ENCODE measurements at places on chromosomes 6 and 20.

DNA sequence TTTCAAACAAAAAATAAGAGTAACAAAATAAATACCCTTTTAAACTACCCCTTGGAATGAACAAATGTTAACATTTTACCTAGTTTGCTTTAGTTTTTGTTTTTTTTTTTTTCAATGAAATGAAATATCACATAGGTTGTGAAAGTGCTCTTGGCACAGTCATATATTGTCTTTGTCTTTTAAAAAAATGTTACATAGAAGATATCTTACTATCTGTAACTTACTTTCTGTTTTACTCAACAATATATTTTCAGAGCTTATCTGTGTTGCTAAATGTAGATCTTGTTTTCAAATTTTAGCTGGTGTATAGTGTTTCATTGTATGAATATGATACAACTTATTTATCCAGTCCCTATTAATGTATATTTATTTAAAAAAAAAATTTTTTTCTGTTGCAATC is 8.6 kb downstream of the CEP57L1 start:
- no peak for DNase-seq

GRCh38 chr20:15257569-15257870 is 920.1 kb upstream of the FLRT3 start:
- DNase-seq, result no peak

DNA sequence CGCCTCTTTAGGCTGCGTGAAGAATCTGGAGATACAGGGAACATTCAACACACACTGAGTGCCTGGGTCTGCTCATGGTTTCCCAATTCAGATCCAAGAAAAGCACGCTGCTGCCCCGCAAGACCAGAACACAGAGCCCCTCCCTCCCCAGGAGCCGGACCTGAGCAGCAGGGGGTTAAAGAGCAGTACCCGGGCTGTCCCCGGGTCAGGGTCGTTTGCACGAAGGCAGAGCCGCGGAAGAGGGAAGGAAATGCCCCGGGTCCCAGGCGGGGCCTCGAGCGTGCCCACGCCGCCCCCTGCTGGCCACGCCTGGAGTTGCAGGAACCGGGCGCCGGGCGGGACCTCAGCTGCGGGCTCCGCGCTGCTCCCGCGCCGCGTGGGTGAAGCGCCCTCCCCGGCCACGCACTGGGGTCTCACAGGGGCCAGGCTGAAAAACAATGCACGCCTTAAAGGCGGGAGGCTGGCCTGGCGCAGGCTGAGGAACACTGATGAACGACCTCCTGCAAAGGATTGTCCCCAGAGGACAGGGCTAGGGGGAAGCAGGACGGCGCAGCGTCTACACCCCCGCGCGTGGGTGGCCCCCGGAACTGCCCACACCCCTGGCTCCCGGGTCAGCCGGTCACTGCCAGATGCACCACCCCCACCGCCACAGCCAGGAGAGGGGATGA is 48.9 kb downstream of the ANKRD60 start:
- no peak for DNase-seq

GRCh38 chr6:93323630-93324029 is 95.7 kb downstream of the EPHA7 start:
- no peak for DNase-seq

DNA sequence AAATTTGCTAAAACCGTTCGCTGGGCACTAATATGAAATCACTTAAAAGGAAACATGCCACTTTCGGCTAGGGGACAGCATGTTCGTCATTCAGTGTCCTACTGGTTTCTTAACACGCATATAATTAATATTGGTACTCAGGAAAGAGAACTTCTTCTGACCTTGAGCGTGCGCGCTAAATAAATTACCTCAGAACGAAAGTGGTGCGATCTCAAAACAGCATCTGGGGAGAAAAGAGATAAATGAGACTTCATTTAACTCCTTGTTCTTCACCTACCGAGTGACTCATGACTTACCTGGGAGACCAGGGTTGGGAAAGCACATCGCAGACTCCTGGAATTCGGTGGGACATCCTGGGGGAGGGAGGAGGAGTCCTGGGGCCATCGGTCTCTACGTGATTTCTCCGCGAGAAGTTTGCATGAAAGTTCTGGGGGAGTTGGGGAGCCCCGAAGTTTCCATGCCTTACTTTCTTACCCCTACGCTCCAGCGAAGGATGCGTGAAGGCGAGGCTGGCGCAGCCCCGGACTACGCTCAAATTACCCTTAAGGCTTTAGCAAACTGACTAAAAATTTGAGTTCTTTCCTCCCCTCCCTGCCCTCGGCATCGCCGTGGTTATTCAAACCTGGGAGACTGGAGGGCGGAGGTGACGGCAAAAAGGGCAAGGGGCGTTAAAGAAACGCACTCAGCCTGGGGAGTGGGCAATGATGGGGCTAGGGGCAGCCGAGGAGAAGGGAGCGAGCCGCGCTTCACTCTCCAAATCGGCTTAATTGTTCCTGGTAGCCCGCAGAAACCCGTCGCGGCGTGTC is 1.1 kb upstream of the BEND6 start:
- no peak for DNase-seq

- no peak for DNase-seq
Observed at GRCh38 chr6:43334466-43335095, 26.0 kb upstream of the CRIP3 start.

GRCh38 chr6:166333172-166333995 is 9.0 kb downstream of the SFT2D1 start:
- peak; percentile 55 for DNase-seq

DNA sequence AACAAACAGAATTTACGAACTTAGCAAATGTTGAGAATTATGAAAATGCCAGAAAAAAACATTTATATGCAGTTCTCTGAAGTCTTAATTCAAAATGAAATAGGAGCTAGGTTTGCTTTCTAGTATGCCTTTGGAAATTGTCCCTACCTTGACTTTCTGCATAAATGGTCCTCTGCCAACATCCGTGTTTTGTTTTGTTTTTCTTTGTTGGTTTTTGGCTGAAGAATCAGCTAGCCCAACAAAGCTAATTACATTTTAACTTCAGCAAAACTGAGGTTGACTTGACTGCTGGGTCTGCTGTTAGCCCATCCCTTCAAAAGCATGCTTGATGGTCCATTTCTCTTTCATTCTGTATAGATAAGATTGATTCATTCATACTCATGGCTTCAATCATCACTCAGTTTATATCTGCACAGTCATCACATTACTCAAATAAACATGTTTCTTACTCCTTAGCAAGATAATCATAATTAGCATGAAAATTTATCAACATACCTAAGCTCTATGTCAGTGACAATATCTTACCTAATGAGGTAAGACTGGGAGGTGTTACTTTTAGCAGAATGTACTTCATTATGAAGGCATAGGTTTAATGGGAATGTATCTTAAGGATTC is 76.4 kb downstream of the ADGRB3 start:
- no peak for DNase-seq

DNA sequence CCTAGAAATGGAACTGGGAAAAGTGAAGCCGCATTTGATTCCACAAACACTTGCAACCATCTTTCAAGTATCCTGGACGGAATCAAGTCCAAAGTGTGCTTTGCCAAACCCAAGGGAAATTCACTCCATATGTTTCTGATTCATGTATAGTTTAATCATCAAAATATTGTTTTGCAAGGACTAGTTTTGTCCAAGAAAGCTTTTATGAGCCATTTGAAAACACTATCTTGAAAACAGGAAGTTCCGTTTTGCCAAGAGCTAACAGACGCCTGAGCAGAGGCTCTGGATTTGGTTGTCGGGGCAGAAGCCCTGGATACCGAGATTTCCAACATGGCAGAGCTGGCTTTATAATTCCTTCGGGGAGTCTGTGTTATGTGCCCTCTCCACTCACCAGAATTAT is 251.1 kb downstream of the PHACTR1 start:
- DNase-seq, result no peak

DNA sequence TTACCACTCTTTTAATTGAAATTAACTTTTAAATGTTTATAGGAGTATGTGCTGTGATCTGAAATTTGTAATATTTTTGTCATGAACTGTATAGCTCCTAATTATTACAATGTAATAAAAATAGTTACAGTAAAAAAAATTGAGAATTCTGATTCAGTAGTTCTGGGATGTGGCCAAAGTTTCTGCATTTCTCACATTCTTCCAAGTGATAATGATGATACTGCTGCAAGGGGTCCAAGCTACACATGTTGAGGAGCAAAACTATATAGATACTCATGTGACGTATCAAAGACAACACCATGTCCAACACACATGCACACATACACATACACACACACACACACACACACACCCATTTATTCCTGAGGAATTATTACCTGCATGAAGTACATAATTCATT is 71.0 kb upstream of the FAM83B start:
- DNase-seq, result no peak

DNA sequence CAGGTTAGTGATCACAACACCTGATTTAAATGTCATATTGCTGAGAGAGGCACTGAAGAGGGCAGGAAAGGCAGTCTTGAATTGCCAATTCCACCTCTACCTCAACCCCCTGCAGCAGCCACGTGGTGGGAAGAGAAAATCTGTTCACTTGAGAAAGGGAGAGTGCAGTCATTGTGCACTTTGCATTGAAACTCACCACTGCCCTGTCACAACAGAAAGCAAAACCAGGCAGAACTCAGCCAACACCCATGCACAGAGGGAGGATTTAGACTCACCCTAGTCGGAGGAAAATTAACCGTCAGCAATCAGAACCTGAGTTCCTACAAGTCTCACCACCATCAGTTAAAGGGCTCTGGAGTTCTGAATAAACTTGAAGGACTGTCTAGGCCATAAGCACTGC is 1040.2 kb downstream of the HACE1 start:
- no peak for DNase-seq

DNA sequence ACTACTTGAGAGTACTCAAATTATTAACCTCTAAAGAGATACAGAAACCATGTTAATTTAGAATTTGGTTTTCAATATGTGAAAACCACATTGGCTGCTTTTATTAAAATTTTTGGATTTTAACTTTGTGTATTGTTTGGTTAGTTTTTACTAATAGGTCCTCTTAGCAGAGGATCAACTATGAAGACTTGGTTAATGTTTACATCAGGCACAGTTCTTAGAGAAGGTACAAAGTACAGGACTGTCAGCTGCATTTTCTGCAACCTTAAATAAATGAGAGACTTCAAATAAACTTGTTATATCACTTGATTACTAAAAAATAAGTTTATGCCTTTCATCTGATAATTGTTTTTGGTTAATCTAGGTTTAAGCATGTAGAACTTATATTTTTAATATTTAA is 89.1 kb downstream of the PHF3 start:
- DNase-seq, result no peak
